ENCODE measurements at places on chromosomes 11 and 22.

DNA sequence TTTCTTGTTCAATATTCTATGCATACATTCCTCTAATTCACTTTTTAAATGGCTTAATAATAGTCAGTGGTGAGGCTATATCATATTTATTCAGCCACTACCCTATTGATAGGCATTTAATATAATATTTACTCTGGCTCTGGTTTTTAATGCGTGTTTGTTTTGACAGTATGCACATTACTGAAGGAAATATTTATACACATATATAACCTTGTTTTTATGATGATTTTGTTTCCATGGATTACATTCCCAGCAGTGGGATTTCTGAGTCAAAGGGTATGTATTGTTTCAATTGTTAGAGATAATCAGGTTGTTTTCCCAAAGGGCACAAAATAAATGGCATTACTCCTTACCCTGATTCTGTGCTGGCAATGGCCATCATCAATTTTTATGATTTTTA lies 105.8 kb downstream of the UVRAG start:
- no peak for DNase-seq

GRCh38 chr11:63491636-63492372 lies 837 bp upstream of the PLAAT5 start:
- no peak for DNase-seq

GRCh38 chr22:26095256-26095956 lies 73.9 kb upstream of the SEZ6L start:
- no peak for DNase-seq

DNA sequence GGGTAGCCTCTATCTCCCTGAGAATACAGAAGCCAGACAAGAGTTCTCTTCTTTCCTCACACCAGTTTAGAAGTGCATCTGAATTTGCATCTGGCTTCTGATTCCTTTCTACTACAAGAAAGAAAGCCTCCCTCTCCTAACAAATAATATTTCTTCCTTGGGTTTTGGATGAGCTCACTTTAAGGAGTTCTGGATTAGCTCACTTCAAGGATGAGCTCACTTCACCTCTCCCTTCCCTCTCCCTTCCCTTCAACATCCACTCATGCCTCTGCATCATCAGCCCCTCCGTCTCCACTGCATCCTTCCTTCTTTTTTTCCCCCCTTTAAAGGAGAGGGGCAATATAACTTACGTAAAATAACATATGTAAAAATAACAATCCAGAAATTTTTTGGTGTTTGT lies 1.6 kb upstream of the MTNR1B start:
- DNase-seq = no peak

DNA sequence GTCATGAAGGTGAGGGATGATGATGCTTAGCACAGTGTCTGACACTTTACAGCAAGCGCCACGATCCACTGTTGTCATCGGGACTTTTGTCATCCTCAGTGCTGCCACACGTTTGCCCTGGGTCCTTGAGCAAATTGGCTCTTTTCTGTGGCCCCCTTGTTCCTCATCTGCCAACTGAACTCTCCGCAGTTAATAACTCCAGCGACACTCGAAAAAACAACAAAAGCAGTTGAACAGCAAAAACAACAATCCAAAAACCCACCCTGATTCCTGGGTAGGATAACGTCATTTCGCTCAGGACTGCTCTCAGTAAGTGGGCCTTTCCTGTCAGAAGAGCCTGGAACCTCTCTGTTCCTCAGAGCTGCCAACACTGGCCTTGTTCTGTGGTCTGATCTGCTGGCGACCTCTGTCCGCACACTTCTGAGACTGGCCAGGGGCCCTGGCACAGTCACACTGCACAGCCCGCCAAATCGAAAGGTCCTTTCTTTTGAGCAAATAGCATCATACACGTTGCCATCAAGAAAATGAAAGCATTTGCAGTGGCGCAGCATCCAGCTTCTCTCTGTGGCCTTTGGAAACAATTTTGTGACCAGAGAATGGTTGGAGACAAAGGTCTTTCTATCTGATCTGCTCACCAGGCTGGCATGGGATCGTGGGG lies 79.9 kb upstream of the SYT13 start:
- no peak for DNase-seq

GRCh38 chr11:131601586-131601985 lies 231.2 kb downstream of the NTM start:
- DNase-seq = no peak

GRCh38 chr22:19098157-19098556 lies 24.1 kb downstream of the DGCR2 start:
- DNase-seq = no peak

GRCh38 chr22:38736257-38736570 lies 19.6 kb downstream of the SUN2 start:
- DNase-seq = no peak

DNA sequence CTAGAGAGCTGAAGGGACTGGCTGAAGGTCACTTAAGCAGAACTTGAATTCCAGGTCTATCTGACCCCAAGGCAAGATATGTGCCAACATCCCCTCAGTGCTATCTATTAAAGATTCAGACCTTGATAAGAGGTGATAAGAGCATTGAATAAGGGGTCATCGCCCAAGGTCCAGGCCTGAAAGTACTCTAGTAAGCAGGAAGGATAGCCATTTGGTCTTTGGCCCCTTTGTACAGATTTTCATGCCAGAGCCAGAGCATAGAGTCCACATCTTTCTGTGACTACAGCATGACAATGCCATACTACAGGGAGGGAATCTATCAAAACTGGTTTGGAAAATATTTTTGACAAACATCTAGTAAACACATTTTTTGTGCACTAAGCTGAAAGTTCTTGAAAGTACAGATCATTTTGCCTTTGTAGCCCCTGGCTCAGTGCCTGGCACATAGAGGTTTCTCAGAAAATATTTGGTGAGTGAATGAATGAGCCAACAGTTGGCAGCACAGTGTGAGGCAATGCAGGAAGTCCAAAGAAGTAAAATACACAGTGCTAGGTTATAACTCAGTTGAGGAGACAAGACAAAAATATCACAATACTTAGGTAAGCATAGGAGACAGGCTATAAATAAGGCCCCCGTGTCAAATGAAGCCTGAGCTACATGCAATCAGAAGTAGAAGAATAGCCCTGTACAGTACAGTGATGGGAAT lies 15.1 kb upstream of the RRAS2 start:
- no peak for DNase-seq

DNA sequence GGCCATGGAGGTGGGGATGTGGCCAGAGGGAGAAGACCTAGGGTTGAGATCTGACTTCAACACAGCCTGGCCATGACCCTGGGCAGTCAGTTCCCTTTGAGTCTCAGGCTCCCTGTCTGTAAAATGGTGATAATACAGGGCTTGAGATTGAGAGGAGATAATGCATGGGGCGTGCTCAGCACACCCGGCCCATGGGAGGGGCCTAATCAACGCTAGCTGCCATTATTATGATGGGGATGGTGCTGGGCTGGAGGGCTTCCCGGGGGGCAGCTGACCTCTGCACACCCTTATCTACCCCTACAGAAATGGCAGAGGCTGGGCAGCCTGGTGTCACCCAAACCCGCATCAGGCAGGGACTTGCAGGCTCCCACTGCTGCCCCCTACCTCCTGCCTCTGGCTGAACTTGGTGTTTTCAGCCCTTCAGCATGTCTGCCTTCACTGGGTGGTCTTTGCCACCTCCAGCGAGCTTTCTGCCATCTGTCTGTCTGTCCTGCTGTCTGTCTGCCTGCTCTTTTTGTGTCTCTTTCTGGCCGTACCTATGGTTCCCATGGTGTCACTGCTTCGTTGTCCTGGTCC lies 84.5 kb downstream of the CACNA1I start:
- DNase-seq = no peak

All from forelimb muscle (tissue), 1 donor.